ENCODE measurements at places on chromosomes 3 and 15. TPM values are rescaled to one million over a fixed set of nuclear protein-coding genes. Genes with fewer than 3 reads are reported as not detected.

DNA sequence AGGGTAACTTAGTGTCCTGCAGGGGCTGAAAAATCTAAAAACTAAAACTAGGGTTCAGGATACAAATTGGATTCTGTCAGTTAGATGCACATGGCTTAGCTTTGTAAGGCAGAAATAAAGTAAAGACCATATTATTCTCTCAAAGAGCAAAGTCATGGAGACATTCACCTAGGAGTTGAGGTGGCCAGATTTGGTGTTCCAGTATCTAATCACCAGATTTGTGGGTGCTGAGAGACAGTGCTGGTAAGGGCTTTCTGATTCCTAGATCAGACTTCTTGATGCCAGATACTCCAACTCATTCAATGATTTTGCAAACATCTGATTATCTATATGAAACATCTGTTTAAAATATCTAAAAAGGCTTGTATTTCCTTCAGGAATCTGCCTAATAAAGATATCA lies 28.3 kb upstream of the TBC1D5 start:
- no peak for DNase-seq

GRCh38 chr3:38949994-38950393 lies 101.8 kb downstream of the SCN11A start:
- DNase-seq = no peak

GRCh38 chr15:74812533-74812932 lies at the start of gene LMAN1L:
LMAN1L (plus strand) TSS chr15:74812835; CDS start chr15:74812855, 20 bp downstream.
- DNase-seq = no peak

DNA sequence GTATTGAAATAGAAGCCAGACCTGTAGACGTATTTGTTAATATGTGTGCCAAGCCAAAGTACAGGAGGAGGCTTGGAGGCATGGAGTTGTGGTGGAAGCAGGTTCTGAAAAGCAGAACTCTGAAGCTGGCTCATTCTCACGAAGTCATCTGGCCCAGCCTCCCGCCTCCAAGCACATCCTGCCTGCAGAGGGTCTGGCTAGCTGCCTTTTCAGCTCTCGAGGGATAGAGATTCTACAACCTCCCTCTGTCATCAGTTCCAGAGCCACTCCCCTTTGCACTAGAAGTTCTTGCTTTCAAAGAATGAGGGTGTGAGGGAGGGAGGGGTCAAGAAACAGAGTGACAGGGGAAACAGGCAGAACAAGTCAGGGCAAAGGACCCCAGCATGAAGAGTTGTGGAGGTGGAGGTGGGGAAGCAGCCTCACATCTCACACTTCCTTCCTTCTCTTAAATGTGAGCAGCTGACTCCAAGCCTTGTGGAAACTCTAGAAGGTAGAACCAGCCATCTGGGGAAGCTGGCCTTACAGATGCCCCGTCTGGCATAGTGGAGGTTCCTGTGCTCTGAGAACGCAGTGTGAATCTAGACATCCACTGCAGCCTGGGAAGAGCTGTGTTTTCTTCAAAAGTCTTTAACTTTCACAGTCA lies 95.3 kb downstream of the SLC49A4 start:
- DNase-seq = peak; percentile 39

- DNase-seq = no peak
Measured at GRCh38 chr15:87564681-87565080, 691.9 kb downstream of the NTRK3 start.

- DNase-seq = no peak
Measured at GRCh38 chr3:134369861-134370596, 4.2 kb downstream of the AMOTL2 start.

- DNase-seq = no peak
Measured at GRCh38 chr3:189863031-189863430, 231.8 kb downstream of the TP63 start.

Gene NR2E3
- total RNA-seq = not detected

GRCh38 chr3:24440760-24441464 lies 53.7 kb downstream of the THRB start:
- no peak for DNase-seq

DNA sequence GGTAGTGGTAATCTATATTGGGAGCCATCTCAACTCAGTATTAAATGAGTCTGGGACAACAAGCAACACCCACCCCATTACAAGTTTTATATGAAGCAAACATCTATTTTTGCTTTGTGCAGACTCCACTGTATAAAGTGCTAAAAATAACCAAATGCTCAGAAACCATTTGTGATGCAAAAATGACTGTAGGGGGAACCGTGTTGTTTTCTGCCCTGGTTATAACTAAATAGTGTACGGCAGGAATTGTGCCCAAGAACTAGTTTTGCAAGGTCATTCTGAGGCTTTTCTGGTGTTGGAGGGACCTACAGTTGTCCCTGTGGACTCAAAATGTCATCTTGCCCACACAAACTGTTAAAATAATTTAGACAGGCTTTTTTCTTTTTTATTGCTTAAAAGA lies 88.3 kb downstream of the ITPR1 start:
- no peak for DNase-seq

Gene TNFAIP8L3
- 4.8 TPM for total RNA-seq

DNA sequence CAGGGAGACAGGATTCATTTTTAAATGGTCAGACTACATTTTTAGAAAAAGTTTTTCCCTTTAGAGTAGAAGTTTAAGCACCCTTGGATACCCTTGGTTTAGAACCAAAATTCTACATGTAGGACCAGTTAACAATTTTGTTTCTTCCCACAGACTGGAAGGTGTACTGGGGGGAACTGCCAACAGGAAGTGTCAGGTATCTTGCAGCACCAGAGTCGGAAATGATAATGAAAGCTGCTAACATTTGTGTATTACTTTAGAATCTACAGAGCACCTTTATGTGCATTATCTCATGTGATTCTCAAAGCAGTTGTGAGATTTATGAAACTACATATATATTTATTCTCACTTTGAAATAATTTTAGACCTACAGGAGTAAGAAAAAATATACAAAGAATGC lies 21.5 kb downstream of the SPRED1 start:
- DNase-seq = no peak

Gene CA12
- 4.8 TPM for total RNA-seq

DNA sequence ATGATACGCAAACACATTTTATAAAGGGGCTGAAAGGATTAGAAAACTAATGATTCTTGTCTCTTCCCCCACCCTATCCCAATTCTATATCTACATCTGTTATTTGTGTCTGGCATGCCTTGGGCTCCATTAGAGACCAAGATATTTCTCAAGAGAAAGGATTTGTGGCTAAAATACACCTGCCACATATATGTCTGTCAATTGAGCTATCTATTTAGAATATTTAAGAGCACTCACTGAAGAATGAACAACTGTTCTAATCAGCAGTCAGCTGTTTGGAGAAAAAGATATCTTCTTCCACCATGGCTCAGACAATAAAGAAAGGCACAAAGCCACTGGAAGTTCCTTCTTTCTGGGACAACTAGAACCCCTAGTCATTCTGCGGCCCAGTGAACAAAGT lies 61.7 kb upstream of the LRRN1 start:
- DNase-seq = no peak

DNA sequence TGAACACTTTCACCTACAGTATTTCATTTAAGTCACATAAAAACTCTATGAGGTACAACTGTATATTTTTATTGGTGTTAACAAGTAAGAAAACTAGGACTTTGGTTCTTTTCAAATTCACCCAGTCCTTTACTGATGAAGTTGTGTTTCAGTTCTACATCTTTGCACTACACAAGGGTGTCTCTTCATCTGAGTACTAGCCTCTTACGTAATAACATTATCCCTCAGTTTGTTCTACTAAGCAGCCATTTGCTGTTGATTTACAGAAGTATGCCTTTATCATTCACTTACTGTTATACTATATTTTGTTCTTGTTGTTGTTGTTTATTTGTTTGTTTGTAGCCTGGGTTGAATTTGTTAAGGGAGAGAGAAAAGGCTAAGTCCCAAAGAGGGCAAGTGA lies 311.9 kb downstream of the PLOD2 start:
- no peak for DNase-seq

GRCh38 chr15:68126396-68126795 lies 72.3 kb downstream of the PIAS1 start:
- DNase-seq = peak; percentile 80

GRCh38 chr3:46395766-46396530 lies 10.9 kb downstream of the CCR5AS start:
- DNase-seq = no peak

- DNase-seq = no peak
Measured at GRCh38 chr3:50665081-50665840, 9.5 kb upstream of the DOCK3 start.

DNA sequence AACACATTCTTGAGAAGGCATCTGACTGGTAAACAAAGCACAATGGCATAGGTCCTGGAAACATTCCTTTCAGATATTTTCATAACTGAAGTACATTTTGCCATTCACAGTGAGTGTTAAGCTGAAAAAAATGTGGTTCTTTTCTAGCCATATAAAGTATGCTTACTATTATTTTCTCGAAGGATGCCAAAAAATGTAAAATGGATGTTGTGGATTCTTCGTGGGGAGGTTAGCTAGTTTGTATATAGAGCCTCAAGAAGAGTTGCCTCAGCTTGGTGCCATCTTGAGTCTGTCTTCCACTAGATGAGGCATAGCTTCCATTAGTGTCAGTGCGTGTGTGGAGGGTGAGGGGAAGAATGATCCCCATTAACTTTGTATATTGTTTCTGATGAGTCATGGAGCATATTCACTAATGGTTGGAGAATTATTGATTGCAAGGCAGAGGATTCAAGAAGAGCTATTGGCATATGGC lies 4.1 kb downstream of the MBNL1 start:
- DNase-seq = peak; percentile 90

- peak; percentile 28 for DNase-seq
Measured at GRCh38 chr3:142027735-142028134, 121.6 kb downstream of the TFDP2 start.

DNA sequence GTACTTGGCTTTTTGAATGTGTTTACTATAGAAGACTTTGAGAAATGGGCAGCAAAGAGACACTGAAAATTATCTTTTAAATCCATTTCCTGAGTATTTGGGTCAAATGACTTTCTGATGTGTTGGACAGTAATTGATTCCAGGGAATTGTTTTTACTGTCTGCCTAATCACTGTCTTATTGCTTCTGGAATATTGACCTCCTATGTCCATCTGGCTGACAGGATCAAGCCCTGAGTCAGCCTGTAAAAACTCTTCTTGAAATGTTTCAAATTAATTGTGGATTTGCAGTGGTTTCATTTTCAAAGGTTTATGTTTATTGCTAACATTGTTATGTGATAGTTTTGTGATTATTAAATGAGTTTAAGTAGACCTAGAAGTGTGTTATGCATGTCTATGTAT lies 50.6 kb upstream of the MLF1 start:
- no peak for DNase-seq

DNA sequence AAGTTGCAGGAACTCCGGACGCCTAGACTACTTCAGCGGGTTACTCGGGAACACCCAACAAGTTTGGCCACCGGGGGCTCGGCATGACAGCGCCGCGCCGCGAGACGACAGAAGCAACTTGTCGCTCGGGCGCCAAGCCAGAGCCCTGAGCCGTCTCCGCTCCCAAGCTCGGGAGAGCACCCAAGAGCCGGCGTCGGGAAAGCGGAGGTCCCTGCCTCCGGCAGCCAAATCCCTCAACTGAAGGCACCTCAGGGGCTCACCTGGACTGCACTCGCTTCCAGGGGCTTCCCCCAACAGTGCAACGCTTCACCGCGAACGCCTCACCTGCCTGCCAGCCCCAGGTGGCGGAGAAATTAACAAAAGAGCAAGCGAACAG lies 640 bp downstream of the MB21D2 start:
- peak; percentile 68 for DNase-seq

Gene FOXL2NB
- not detected for total RNA-seq

GRCh38 chr15:51576911-51577500 lies 45.6 kb downstream of the DMXL2 start:
- DNase-seq = no peak

- no peak for DNase-seq
Measured at GRCh38 chr3:151386056-151386455, 1.5 kb upstream of the P2RY12 start.

All from MG63 (cell line).